ENCODE measurements at places on chromosomes 3 and 15.

DNA sequence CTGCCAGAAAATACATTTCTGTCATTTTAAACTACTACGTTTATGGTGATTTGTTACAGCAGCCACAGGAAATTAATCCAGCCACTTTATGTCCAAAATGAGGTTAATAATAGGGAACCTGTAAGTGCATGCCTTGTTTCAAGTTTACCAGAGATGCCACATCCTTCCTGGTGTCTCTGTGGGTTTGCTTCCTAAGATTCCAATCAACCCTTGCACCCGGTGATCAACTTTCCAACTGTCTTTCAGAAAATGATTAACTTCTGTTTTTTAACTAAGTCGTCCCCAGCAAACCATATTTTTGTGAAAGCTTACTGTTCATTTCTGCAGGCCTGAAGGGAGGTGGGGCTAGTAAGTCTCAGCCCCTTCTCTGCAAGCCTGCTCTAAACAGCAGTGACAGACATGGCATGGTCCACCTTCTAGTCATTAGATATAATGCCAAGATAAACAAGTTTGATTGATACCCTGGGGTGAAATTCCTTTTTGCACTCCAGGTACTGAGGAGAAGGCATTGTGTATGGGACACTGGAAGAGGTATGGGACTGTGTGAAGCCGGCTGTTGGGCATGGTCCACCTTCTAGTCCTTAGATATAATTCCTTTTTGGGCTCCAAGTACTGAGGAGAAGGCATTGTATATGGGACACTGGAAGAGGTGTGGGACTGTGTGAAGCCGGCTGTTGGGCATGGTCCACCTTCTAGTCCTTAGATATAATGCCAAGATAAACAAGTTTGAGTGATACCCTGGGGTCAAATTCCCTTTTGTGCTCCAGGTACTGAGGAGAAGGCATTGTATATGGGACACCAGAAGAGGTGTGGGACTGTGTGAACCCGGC is 11.1 kb upstream of the TMC3 start:
- DNase-seq = no peak

DNA sequence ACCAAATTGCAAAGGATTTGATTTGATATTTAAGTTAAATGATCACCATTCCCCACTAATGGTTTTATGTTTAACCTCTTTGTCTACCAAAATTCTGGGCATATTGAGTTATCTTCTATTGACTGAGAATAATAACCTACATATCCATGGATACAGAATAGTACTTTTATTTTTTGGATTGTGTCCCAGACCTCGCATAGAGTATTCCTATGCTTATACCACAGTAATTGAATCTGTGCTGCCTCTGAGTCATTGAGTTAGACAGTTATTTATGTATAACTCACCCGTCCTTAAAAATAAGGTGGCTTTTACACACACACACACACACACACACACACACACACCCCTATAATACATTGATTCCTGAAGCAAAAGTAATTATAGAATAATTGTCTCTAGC is 690.1 kb upstream of the BCHE start:
- no peak for DNase-seq

DNA sequence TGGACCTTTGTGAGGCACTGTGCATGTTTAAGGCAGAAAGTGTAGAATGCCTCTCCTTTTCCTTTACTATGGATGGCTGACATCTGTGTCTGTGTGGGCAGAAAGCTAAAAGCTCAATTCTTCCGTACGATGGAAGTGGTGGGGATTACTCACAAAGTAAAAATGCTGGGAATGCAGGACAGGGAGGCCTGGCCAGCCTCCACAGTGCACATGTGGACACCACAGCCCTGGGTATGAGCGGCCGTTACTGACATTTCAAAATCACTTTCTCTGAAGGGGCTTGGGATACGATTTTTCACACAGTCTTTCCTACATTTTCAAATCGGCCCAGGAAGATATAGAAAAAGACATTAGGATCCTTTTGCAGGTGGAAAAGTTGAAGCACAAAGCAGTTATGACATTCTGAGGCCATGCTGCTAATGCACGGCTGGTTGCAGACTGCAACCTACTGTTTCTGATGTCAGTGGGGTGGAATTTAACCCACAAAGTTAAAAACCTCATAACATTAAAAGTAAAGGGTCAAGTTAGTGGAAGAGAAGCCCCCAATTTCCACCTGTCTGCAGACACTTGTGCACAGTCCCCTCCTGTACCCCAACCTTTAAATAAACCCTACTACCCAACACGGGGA is 27.9 kb downstream of the EHD4 start:
- no peak for DNase-seq

GRCh38 chr3:43018246-43018645 is 39.1 kb downstream of the GASK1A start:
- no peak for DNase-seq

- DNase-seq = no peak
Measured at GRCh38 chr3:149378478-149379309, 1.2 kb upstream of the TM4SF1 start.

DNA sequence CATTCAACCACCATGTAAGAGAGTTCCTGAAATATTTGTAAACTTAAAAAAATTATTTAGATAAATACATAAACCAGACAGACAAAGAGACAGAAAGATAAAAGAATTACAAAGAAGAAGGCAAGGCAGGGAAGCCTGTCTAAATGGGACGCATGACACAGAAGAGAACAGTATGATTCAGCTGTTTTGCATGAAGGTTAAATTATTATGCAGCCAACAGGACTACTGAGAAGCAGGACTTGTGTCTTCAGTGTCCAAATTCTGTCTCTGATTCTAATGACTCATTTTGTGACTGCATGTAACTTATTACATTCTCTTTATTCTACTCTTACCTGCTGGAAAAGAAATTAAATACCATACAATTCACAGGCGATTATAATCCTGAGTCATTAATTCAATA is 340.4 kb upstream of the KCNMB2 start:
- DNase-seq = no peak

- no peak for DNase-seq
Measured at GRCh38 chr15:94670438-94671034, 439.2 kb downstream of the MCTP2 start.

DNA sequence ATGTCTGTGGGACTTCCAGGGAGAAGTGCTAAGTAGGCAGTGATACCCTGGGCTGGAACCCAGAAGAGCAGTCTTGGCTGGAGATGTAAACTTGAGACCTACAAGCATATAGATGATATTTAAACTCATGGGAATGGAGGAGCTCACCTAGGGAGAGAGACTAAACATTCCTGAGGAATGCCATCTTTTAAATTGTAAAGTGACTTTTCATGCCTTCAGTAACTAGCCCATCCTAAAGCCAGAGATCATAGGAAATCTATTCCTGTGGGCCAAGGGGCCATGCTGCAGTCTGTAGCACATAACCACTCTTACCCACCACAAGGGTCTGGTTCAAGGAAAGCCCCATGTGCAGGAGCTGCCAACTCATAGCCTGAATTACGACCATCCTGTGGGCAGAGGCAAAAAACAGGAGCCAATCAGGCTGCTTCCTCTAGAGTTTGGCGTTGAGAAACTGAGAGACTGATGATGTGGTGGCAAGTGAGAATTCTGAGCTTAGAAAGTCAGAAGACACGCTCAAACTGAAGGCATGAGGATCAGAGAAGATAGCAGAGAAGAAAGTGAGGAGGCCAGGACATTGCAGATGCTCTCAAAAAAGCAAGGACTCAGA is 37.5 kb downstream of the CTDSPL start:
- no peak for DNase-seq

GRCh38 chr3:142914286-142914811 is 25.5 kb upstream of the PCOLCE2 start:
- DNase-seq = no peak

GRCh38 chr15:90871716-90872485 is 3.5 kb downstream of the FURIN start:
- no peak for DNase-seq

Data from CD4-positive, alpha-beta T cell treated with Interleukin-1 beta for 1 hour (primary cell).